GM13976 (cell line): ENCODE measurements at places on chromosomes 7 and 10.

DNA sequence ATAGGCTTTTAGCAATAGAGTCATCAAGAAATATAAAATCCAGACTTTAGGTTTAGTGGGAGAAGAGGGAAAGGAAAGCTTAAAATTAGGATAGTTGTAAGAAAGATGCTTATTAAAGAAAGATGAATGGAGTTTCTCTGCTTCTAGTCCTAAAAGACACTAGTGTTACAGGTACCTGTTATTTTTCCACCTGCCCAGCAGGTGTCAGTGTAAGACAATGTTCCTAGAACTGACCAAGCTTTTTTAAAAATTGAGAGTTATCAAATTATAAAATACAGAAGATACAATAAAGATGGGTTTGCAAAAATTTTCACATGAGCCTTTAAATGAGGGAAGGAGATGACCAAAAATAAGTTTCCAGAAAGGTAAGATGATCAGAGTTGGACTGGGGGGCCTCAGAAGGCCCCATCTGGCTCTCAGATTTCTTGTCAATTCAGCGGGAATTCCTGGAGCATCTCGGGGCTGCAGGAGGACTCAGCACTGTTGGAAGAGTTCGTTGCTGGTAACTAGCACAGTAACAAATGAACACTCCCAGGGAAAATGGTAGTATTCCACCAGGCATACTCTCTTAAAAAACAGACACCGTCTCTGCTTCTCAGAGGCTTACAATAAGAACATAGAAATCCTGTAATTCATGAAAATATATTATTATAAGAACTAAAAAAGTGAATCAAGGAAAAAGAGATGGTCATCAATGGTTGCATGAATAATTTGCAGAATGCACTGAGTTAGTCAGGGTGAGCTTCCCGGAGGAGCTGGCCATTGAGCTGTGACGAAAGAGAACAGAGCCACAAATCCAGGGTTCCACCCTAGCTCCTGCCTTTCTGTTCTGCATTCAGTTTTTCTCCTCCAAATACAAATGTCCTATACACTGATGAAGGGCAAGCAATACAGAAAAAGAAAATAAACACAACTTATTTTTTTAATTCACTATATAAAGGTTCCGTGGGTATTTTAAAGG, 71.8 kb upstream of the PIK3CG start:
- DNase-seq: peak; percentile 44

DNA sequence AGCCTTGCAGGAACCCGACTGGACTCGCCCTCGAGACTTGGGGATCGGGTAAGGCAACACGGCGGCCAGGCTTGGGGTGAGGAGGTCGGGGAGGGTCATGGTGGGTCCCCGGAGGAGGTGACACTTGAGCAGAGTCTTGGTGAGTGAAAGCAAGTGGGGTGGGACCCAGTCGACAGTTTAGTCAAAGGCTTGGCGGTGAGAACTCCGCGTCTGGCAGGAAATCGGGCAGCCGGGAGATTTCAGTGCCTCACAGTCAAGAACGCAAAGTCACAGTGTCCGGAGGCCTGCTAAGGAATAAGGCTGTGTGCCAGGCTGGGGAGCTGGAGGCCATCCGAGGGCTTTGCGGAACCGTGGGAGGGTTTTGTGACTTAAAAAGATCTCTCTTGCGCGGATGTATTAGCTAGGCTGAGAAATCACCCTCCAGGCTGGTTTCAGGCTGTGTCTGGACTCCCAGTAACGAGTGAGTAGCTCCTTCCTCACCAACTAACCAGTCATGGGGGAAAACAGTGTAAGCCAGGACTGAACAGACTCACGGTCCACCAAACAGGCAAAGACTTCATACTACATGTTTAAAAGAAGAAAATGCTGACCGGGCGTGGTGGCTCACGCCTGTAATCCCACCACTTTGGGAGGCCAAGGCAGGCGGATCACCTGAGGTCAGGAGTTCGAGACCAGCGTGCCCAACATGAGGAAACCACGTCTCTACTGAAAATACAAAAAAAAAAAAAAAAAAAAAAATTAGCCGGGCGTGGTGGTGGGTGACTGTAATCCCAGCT, 613 bp downstream of the AP5Z1 start:
- DNase-seq: no peak

- DNase-seq: no peak
These were observed 8.1 kb downstream of the SDK1 start for GRCh38 chr7:3309140-3309539.

DNA sequence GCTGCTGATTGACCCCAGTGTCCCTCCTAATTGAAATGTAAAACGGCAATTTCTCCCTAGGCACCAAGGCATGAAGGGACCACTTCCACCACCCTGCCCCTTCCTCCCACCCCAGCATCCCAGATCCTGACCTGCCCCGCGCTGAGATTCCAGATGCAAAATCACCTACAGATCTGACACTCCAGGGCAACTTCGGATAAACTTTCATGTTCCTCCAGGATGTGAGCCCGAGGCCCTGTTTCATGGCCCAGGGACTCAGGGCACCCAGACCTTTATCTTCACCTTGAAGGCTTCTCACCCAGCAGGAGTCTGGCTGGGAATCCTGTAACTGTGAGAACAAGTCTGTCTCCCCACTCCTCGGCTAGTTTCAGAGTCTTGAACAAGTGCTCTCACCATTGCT, 361.8 kb downstream of the PLXNA4 start:
- no peak for DNase-seq

DNA sequence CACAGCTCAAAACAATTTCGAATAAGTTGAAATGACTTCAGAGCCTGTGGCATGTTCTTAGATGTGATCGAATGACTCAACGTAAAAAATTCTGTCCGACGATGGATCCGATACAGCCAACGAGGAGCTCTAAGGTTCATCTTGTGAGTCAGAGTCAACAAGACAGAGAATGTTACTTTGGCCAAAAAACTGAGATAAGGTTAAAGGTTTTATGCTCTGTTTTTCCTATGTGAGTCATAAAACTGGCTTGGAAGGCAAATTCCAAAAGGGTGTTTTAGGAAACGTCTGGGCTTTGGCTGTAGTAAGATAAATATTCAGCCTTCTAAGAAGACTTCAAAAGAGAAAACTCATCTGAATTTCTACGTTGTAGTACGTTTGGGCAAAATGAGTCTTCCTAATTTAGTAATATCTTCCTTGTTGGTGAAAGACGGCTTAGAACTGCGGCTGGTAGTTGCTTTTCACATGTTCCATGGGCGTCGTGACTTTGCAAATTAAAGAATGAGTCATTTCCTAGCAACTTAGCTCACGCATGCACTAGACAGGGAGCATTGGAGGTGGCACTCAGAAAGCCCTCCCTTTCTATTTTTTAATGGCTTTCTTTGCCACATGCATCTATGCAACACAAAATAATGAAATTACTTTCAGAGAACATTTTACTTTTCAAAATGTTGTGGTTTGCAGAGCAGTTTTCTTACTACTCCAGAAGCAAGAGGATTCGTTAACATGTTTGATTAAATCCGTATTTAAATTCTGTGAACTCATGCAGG, 28.2 kb downstream of the PFKP start:
- peak; percentile 55 for DNase-seq

GRCh38 chr10:112637901-112638300, 190.9 kb downstream of the VTI1A start:
- no peak for DNase-seq

GRCh38 chr7:158061026-158061630, 526.5 kb downstream of the PTPRN2 start:
- DNase-seq: no peak

- DNase-seq: peak; percentile 82
These were observed 3.2 kb downstream of the CDK6 start for GRCh38 chr7:92833024-92833765.
